ENCODE measurements at places on chromosomes 2 and 18. TPM values are rescaled to one million over a fixed set of nuclear protein-coding genes. Genes with fewer than 3 reads are reported as not detected.

TUBA3D gene
- not detected for total RNA-seq

ANKRD36C gene
- 14.3 TPM for total RNA-seq

LRATD1 gene
- total RNA-seq: 0.12 TPM

SERPINB2 gene
- total RNA-seq: 20.5 TPM

GREB1L gene
- 0.24 TPM for total RNA-seq

ID2 gene
- 84.3 TPM for total RNA-seq

CHAC2 gene
- 19.9 TPM for total RNA-seq

STAT4 gene
- 0.59 TPM for total RNA-seq

RAB6D gene
- total RNA-seq: not detected

PRSS56 gene
- not detected for total RNA-seq

RAX gene
- total RNA-seq: not detected

PUS10 gene
- 9.6 TPM for total RNA-seq

PDCD1 gene
- total RNA-seq: not detected

KCNG3 gene
- 0.29 TPM for total RNA-seq

L3MBTL4 gene
- under 0.01 TPM for total RNA-seq

NAT8 gene
- total RNA-seq: not detected

AGXT gene
- 0.10 TPM for total RNA-seq

OSBPL6 gene
- 10.7 TPM for total RNA-seq

APOB gene
- not detected for total RNA-seq

MYCN gene
- not detected for total RNA-seq

Measured in RPMI7951 (cell line).